Stimulated activated CD8-positive, alpha-beta memory T cell treated with anti-CD3 and anti-CD28 coated beads, Interleukin-15, amount 100 ng/mL, for 24 hours (primary cell): ENCODE measurements at places on chromosomes 2 and 18.

DNA sequence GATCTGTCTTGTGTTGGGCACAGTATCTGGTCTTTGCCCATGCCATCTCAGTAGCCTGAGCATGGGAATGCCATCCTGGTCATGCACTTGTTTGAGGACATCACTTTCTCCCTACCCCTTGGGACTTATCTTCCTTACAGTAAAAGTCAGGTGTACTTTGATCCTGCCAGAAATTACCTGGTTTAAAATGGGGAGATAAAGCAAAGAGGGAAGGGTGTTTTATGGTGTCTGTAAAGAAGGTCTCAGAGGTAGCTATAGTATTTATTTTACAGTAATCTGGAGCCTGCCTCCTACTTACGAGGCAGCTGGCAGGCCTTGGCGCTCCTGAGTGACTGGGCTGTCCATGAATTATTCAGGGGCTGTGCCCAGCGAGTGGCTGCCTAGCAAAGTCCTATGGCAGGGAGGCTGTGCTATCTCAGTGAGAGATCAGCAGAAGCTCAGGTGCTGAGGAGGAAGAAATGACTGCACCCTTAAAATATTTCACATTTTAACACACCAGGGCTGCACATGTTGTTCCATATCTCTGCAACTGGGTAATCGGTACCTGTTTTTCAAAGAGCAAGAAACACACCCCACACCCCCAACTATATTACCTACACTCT, 93.9 kb downstream of the SPTBN1 start:
- no peak for DNase-seq

- DNase-seq: no peak
Measured at GRCh38 chr2:241739651-241740050, 5.2 kb downstream of the D2HGDH start.

GRCh38 chr18:46609048-46609447, 48.0 kb downstream of the LOXHD1 start:
- no peak for DNase-seq

- no peak for DNase-seq
Measured at GRCh38 chr18:23563377-23564043, 22.8 kb downstream of the NPC1 start.

DNA sequence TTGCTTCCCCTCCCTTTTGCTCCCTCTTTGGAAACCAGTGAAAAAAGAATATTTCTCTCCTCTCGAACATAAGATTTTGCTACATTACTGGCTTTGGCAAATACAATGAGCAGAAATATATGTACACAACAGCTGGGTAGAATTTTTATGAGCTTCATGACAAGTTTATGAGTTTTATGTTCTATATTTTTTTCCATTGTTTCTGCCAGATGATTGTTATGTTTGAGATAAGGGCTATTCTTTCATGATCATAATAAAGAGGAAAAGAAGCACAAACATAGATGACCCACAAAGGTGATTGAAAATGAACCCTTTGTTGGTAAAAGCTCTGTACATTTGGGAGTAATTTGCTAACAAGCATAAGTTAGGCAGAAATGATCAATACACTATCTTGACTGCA, 14.8 kb upstream of the TFPI start:
- DNase-seq: no peak

DNA sequence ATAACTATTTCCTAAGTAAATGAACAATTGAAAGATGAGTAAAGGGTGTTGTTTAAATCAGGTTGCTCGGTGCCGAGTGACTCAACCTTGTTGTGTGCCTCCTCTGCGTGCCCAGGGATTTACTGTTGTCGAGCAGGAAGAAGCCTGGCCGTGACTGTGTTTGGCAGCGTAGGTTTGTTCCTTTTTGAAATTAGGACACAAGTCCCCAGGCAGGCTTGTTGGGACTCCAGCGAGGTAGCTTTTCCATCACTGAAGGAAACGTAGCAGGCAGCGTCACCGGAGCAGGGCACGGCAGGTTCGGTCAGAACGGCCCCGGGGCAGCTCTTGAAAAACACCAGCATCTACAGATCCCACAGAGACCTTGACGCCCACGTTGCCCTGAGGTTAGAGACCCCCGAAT, 48.6 kb downstream of the TMEM18 start:
- no peak for DNase-seq

DNA sequence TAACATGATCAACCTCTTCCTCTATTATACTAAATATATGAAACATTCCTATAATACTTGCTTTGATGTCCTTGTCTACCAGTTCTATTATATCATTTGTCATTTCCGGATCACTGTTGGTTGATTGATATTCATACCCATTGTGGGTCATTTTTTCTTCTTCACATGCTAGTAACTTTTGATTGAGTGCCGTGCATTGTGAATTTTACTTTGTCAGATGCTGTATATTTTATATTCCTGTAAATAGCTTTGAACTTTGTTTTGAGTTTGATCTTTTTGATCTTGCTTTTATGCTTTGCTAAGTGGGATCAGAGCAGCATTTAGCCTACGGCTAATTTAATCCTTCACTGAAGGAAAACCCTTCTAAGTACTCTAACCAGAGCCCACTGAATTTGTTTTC, 168.9 kb upstream of the RAB6C start:
- no peak for DNase-seq
